ENCODE measurements at places on chromosomes 7 and 10.

- no peak for DNase-seq
These were observed 4.6 kb downstream of the GNAI1 start for GRCh38 chr7:80139236-80139635.

DNA sequence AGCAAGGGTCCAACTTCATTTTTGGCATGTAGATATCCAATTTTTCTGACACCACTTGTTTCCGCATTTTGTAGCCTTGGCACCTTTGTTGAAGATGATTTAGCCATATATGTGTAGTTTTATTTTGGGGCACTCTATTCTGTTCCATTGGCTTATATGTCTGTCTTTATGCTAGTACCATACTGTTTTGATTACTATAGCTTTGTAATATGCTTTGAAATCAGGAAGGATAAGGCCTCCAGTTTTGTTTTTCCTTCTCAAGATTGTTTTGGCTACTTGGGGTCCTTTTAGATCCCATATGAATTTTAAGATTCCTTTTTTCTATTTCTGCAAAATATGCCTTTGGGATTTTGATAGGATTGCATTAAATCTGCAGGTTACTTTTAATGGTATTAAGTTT is 9.5 kb upstream of the BTBD16 start:
- no peak for DNase-seq

GRCh38 chr7:42945821-42946626 is 13.8 kb downstream of the MRPL32 start:
- peak; percentile 32 for DNase-seq

DNA sequence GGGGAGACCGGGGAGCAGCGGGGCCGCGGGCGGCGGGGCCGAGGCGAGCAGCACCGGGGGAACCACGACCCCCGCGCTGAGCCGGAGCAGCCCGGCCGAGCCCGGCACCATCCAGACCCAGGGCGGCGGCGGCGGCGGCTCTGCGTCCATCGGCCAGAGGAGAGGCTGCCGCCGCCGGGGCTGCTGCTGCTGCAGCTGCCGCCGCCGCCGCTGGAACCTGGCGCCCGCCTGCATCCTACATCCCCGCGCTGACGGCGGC is 190 bp downstream of the TCERG1L start:
- DNase-seq = no peak

- no peak for DNase-seq
These were observed 32.4 kb downstream of the NSUN6 start for GRCh38 chr10:18619016-18619415.

GRCh38 chr7:46534664-46535588 is 613.9 kb upstream of the IGFBP3 start:
- no peak for DNase-seq

DNA sequence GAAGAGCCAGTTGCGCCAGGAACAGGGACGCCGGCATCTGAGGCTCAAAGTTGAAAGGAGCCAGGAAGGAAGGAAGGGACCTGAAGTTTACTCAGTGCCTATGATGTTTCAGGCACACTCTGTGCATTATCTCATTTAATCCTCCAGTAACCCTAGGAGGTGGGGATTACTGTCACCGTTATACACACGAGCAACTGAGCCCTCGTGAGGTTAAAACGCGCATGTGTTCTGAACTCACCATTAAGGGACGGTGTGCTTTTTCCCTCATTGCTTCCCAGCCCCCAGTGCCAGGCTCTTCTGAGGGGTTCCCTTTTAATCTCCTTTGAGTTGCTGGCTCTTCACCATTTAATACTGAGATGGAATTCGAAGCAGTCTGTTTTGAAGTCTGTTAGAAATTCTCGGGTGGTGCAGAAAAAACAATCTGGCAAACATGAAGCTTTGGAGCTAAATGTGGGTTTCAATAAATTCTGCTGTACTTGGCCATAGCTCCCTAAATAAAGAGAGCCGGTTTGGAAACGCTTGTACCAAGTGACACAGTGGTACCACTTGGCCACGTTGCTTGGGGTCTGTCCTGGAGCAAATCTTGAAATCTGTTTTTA is 102.2 kb downstream of the TAX1BP1 start:
- no peak for DNase-seq

DNA sequence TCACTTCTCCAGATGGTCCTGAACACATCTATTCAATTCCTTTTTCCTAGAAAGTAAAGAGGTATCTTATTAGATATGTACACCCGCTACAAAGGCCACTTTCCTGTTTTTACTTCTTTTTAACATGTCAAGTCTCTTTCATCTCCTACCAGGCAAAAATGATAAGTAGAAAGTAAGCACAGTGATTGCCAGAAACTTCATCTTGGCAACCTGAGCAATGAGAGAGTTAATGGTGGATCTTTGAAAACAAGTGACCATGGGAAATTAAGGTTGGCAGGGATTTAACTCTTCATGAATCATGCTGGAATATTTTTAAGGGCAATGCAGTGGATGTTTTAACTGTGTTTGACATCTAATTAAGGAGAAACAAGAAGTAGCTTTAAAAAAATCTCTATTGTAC is 2.7 kb downstream of the SEMA3A start:
- DNase-seq = no peak

GRCh38 chr10:86648704-86649427 is 5.5 kb upstream of the OPN4 start:
- DNase-seq = no peak

GRCh38 chr7:133540096-133540860 is 287.4 kb downstream of the EXOC4 start:
- no peak for DNase-seq

DNA sequence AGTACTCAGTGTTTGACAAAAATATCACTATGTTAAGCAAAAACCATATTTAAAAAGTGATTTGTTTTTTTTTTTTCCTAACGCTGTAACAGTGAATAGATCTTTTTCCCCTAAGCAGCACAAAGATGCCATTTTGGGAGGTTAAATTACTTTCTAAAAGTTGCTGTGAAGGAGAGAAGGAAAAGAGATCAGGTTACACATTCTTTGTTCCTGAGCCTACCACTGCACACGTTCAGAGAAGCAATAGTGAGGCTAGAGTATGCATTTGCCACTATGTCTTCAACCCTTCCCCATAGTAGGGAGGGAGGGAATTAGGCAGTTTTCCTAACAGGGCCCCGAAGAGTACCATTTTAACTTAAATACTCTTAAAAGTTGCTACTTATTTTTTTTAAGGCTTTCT is 38.9 kb downstream of the BMPR1A start:
- DNase-seq = no peak

- no peak for DNase-seq
These were observed 180.2 kb upstream of the CACNA2D1 start for GRCh38 chr7:82623812-82624211.

DNA sequence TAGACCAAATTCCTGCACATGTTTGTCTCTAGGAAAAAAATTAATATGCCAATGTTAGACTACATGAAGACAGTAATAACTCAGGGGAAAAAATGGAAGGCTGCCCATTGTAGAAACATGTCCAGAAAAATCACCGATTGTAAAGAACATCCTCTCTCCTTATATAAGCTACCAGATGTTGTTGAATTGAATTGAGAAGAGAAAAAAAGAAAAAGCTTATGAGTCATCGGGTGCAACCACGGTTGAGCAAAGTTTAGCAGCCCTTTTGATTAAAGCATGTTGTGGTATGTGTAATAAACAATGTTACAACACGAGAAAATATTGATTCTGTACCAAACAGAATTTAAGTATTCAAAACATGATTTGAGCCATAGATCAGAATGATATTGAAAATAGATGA is 102.3 kb upstream of the ARHGAP21 start:
- no peak for DNase-seq

DNA sequence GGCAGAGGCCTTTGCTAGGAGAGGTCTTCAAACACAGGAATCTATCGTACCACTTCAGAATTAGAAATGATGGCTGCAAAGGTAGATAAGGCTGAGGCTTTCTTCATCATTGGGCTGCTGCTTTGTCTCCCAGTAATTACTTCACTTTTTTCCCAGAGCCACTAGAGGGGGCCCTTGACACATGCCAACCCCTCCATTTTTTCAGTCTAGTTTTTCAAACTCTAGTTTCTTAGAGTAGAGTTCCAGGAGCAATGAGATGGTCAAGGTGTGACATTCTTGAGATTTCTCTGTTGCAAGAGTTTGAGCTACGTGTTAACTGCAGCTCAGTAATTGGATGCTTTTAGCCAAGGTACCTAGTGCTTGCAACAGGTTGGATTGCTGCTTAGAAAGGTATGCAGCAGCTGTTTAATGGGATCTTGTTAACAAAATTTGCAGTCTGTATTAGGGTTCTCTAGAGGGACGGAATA is 33.8 kb upstream of the RBM20 start:
- DNase-seq = peak; percentile 60

GRCh38 chr7:140060788-140061606 is 1.8 kb downstream of the PARP12 start:
- DNase-seq = no peak

DNA sequence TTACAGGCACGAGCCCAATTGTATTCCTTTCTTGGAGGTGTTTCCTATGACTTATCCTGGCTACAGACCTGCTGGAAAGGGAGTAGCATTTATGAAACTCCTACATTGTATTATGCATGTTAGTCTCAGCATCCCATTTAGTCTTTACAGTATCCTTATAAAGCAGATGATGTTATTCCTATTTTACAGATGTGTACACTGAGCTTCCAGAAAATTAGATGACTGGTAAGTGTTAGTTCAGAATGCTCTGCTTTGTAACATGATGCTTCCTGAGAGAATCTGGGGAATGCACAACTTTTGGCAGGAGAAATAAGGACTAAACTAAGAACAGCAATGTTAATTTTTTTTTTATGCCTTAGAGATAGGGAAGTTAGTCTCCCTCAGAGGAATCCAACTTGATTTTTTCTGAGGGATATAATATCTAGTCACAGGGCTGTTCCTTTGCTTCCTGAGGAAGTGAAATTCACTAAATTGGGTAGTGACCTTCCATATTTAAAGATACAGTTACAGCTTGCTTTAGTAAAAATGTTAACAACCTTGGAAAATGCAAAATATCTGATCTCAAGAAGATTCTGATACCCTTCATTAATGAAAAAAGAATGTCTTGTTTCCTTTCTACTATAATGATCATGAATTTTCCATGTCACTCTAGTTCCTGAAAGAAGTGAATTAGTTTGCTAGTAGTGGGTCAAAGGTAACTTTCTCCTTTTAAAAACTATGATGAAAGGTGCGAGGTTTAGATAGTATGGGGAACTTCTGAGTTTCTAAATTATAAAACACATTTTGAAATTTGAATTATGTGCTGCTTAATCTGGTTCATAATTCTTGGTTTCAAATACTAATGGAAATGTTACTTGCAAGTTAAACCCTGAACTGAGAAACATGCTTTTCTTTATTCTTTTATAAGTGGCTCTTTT is 194.0 kb upstream of the PRPS1L1 start:
- DNase-seq = no peak

All from GM13976 (cell line).